ENCODE measurements at places on chromosomes 11 and 22. TPM values are rescaled to one million over a fixed set of nuclear protein-coding genes. Genes with fewer than 3 reads are reported as not detected.

The NXPE2 gene
- not detected for total RNA-seq

The ACP2 gene
- total RNA-seq, result 8.4 TPM

The CALCA gene
- not detected for total RNA-seq

The OR2AT4 gene
- not detected for total RNA-seq

The ANO1 gene
- total RNA-seq, result 1.3 TPM

The DNAJB7 gene
- not detected for total RNA-seq

The P2RX6 gene
- total RNA-seq, result 0.13 TPM

The GPHA2 gene
- not detected for total RNA-seq

The BAIAP2L2 gene
- 0.38 TPM for total RNA-seq

The SEPTIN5 gene
- total RNA-seq, result 5.8 TPM

The TBX1 gene
- 12.9 TPM for total RNA-seq

The APOBEC3C gene
- 4.1 TPM for total RNA-seq

The TEX12 gene
- not detected for total RNA-seq

The MIAT gene
- total RNA-seq, result 0.64 TPM

Measured in bronchial epithelial cell (primary cell).